ENCODE measurements at places on chromosomes 2 and 18.

DNA sequence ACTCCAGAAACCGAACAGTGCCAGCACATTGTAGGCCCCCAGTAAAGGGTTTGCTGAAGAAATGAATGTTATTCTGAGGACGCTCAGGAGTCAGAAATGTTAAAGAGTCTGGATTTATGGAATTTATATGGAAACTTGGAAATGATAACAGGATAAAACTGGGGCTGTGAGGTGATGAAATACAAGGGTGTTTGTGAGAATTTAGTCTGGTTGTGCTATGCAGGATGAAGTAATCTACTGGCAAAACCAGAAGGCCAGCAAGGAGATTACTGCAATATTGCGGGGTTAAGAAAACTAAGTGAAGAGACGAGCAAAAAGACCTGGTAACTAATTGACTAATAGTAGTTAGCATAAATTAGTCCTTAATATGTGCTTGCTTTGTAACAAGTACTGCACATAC lies 467.8 kb downstream of the ZEB2 start:
- no peak for DNase-seq

- DNase-seq, result no peak
Observed at GRCh38 chr18:68937029-68937599, 139.2 kb downstream of the CCDC102B start.

- no peak for DNase-seq
Observed at GRCh38 chr2:39542523-39542922, 105.4 kb upstream of the MAP4K3 start.

DNA sequence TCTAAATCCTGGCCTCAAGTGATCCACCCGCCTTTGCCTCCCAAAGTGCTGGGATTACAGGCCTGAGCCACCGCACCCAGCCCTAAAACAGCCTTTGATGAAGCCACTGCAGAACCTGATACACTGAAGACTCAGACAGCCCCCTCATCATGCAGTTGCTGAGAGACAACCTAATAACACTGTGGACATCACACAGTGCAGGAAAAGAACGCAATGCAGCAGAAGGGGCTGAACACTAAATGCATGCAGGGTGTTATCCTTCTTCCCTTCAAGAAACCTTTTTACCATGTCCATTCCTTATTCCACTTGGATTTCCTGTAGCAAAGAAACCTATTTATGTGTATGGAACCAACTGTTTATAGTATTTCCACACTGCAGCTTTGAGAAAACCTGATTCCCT lies 35.7 kb downstream of the MGAT4A start:
- no peak for DNase-seq

- no peak for DNase-seq
Observed at GRCh38 chr2:190526105-190526750, 8.3 kb downstream of the NEMP2 start.

DNA sequence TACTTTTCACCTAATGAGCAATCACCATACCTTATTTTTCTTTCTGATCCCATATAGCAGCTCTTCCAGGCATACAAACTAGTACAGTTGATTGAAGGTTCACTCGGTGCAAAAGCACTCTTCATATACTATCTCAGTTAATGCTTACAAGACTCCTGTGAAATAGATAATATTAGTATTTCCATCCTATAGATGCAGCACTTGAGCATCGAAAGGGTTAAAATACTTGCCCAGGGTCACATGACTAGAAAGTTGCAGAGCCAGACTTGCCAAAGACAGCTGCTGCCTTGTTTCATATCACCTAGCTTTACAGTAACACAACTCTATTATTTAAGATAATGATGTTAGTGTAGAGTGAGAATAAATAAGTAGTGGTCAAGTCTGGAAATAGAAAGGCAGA lies 466.0 kb upstream of the TNP1 start:
- no peak for DNase-seq

GRCh38 chr2:205715831-205716525 lies 33.7 kb downstream of the NRP2 start:
- DNase-seq, result no peak

DNA sequence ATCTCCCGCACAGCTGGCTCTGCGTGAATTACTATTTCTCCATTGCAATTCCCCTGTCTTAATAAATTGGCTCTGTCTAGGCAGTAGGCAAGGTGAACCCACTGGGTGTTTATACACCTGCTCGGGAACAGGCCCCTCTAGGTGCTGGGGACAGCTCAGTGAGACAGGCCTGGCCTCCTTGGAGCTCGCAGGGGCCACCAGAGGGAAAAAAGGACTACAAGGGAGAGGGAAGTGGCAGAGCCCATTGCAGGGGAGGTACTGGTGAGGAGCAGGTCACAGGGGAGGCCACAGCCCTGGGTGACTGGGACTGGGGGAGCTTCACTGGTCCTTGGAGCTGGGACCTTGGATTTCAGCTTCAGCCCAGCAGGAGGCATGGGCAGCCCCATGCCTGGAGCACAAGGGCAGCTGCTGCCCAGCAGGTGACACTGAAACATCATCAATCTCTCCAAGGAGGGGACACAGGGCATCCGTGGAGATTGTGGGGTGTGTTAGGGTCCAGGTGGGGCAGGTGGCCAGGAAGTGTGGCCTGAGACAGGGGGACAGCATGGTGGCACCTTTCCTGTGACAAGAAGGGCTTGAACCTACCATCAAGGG lies 31.2 kb downstream of the NGEF start:
- no peak for DNase-seq

DNA sequence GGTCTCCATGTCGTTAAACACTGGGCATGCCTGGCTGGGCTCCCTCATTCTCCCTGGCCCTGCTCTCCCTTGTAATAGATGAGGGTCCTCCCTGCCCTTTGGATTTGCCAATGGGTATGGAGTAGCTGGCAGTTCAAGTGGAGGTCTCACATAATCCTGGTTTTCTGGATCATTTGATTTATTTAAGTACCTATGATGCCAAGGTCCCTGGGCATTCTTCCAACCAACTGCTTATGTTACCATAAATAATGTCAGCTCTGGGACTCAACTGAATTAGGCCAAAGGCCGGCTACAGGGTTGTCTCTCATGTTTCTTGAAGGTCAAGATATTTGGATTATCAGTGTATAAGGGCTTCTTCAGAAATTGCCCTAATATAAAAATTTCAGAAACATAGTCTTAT lies 104.9 kb upstream of the LYPD6 start:
- DNase-seq, result no peak

DNA sequence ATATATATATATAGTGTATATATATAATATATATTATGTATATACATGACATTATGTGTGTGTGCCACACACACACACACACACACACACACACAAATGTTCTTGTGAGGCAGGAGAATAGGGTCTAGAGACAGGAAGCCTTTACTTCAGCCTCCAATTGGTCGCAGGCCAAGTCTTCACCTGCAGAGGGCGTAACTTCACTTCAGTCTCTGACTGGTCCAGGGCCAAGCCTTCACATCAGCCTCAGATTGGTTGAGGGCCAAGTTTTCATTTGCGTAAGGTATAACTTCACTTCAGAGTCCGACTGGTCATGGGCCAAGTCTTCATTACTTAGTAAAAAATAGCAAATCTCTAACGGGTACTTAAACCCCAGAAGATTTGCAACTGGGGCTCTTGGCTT lies 13.2 kb upstream of the SS18 start:
- peak; percentile 7 for DNase-seq

- no peak for DNase-seq
Observed at GRCh38 chr18:64678048-64678447, 529.2 kb upstream of the LINC00305 start.

- no peak for DNase-seq
Observed at GRCh38 chr2:14401873-14402272, 230.6 kb upstream of the LRATD1 start.

- DNase-seq, result no peak
Observed at GRCh38 chr18:32351032-32351431, 119.7 kb downstream of the GAREM1 start.

GRCh38 chr2:111122631-111123421 lies 2.1 kb downstream of the BCL2L11 start:
- peak; percentile 2 for DNase-seq

GRCh38 chr2:68739595-68740399 lies 5.2 kb downstream of the ARHGAP25 start:
- no peak for DNase-seq

- no peak for DNase-seq
Observed at GRCh38 chr2:23449413-23449812, 64.4 kb downstream of the KLHL29 start.

GRCh38 chr18:23992089-23992940 lies 22.2 kb upstream of the TTC39C start:
- DNase-seq, result no peak

GRCh38 chr18:47931718-47932103 lies 1.3 kb upstream of the SMAD2 start:
- DNase-seq, result no peak

- DNase-seq, result no peak
Observed at GRCh38 chr2:240153418-240153817, 13.0 kb upstream of the OTOS start.

GRCh38 chr18:498931-499775 lies 1.3 kb downstream of the COLEC12 start:
- no peak for DNase-seq

Data from activated T-cell treated with anti-CD3 and anti-CD28 coated beads for 1 hour (primary cell).